DMS153 (cell line): ENCODE measurements at places on chromosomes 5 and 9.

DNA sequence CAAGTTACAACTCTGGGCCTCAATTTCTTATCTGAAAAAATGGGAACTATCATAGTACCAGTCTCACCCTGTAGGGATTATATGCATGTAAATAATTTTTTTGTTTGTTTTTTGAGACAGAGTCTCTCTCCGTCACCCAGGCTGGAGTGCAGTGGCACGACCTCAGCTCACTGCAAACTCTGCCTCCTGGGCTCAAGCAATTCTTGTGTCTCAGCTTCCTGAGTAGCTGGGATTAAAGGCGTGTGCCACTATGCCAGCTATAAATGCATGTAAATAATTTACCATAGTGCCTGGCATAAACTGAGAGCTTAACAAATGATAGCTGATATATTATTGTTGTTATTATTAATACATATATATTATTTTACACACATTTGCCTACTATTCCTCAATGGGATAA lies 3.0 kb upstream of the ARHGAP26 start:
- no peak for DNase-seq

- no peak for DNase-seq
These were observed 3.3 kb upstream of the PBX3 start for GRCh38 chr9:125743682-125744428.

DNA sequence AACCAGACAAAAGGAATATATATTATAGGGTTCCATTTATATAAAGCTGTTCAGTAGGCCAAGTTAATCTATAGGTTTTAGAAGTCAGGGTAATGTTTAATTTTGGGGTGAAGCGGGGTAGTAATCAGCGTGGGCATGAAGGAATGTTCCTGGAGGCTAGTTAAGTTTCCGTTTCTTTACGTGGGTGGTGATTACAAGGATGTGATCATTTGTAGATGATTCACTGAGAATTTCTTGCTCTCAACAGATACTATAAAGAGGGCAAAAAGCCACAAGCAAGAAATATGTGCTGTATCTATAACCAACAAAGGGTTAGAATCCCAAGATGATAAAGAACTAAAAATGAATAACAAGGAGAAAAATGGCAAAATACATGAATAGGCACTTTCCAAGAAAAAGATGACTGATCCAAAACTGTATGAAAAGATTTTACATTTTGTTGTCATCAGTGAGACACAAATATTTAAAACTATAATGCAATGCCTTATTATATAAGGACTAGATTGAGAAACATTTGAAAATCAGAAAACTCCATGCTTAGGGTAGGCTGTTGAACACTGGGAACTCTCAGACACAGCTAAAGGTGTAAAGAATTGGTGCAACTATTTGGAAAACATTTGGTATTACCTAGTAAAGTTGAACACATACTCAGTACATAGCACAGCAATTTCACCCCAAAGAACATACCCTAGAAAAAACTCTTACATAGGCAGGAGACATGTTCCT lies 224.3 kb upstream of the S1PR3 start:
- DNase-seq: no peak

DNA sequence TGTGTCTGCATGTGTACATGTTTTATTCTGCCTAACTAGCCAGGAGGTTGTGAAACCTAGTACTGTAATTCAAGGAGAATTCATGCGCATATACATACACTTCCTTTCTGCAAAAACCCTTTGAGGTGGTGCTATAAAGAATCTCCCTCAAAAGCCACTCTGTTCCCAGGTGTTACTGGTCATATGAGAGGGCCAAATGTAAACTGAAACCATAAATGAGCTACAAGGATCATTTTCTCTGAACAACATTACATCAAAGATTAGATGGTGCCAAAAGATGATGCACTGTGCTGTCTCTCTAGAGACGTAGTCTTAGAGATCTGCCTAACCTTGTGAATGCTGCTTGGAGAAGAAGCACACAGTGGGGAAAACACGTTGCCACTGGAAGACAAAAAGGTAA lies 15.7 kb downstream of the NREP start:
- no peak for DNase-seq

DNA sequence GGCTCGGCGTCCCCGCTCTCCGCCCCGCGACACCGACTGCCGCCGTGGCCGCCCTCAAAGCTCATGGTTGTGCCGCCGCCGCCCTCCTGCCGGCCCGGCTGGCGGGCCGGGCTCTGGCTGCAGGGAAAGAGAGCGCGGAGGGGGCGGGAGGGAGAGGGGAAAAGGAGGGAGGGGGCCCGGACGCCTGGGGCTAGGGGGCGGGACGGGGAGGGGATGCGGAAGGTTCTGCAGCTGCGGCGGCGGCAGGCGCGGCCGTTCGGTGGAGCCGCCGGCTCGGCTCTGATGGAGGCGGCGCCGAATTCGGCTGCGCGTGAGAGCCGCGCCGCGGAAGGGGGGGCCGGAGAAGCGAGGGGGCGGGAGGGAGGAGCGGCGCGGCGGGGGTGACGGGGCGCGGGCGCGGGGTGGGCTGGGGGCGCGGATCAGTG lies at the start of gene MARCHF11:
MARCHF11 (minus strand) TSS at position 281 of the 425 bp plus-strand sequence; CDS start at position 65, 216 bp downstream.
- DNase-seq: peak; percentile 63
